ENCODE measurements at places on chromosomes 6 and 20.

GRCh38 chr20:38806855-38807655 is 1.6 kb downstream of the PPP1R16B start:
- peak; percentile 45 for DNase-seq

- DNase-seq, result no peak
Measured at GRCh38 chr6:44076356-44077213, 50.7 kb downstream of the MRPL14 start.

DNA sequence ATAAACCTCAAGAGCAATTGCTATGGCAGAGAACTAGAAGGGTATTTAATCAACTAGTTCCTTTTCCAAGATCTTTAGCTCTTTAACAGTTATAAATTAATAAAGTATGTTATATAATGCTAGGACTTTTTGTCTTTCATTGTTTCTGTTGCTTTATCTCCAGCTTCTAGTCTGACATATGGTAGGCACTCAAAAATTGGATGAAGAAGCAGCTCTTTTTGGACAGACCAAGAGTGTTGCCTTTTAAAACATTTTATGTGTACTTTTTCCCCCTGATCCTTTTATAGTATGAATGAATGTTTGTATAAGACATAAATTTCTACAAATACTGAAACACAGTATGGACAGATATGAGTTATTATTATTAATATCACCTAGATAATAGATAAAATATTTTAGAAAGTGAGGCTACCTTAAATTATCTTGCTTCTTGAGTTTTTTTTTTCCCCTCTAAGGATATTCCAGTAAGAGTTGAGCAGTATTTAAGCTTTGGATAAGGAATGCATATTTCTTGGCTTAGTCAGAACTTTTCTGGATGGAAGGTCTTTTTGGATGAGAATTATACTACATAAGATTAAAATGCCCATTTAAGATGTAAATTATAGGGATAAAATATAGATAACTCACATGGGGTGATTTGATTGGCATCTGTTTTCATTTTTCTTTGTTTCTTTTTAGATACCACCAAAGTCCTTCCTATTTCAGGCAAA is 16.6 kb downstream of the LAMA2 start:
- DNase-seq, result no peak

DNA sequence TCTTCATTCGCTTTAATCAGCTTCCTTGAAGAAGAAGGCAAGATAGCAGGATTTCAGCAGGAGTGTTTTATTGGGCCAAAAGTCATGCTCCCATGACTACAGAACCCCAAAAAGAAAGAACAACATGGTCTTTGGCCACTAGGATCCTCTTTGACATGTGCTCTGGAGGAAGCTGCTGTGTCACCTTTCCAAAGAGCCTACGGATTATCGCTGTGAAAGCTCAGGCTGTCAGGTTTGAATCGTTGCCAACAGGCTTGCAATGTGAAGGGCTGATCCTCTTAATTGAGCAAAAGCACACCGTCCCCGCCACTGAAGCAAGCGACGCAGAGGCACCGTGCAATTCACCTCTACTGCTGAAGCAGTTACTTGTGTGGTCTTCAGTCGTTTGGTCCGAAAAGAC is 29.0 kb downstream of the MYLIP start:
- no peak for DNase-seq

DNA sequence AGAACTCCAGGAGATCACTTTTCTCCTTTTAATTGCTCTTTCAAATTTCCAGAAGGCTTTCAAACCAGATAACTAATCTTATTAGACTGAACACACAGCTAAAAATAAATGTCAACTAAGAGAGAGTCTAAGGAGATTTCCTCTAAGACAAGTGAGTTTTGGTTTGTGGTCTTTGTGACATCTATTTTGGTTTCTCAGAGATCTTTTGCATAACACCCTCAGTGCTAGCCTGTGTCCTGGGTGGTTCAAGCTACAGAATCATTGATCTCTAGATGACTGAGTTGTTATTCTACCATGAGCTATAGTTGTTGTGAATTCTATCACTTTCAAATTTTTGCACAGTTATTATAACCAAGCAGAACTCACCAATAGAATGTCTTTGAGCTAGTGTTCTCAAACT is 49.1 kb upstream of the PLCB4 start:
- no peak for DNase-seq

- DNase-seq, result no peak
Measured at GRCh38 chr20:58938541-58938940, 42.5 kb upstream of the NELFCD start.

DNA sequence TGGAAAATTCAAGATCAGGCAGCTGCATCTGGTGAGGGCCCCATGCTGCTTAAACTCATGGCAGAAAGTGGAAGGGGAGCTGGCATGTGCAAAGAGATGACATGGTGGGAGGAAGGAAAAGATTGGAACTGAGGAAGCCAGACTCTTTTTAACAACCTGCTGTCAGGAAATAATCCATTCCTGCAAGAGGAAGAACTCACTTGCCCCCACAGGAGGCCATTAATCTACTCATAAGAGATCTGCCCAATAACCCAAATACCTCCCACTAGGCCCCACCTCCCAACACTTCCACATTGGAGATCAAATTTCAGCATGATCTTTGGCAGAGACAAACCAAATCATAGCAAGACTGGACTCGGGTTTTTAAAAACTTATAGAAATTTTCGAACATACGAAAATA is 200.5 kb upstream of the KCNQ5 start:
- no peak for DNase-seq

DNA sequence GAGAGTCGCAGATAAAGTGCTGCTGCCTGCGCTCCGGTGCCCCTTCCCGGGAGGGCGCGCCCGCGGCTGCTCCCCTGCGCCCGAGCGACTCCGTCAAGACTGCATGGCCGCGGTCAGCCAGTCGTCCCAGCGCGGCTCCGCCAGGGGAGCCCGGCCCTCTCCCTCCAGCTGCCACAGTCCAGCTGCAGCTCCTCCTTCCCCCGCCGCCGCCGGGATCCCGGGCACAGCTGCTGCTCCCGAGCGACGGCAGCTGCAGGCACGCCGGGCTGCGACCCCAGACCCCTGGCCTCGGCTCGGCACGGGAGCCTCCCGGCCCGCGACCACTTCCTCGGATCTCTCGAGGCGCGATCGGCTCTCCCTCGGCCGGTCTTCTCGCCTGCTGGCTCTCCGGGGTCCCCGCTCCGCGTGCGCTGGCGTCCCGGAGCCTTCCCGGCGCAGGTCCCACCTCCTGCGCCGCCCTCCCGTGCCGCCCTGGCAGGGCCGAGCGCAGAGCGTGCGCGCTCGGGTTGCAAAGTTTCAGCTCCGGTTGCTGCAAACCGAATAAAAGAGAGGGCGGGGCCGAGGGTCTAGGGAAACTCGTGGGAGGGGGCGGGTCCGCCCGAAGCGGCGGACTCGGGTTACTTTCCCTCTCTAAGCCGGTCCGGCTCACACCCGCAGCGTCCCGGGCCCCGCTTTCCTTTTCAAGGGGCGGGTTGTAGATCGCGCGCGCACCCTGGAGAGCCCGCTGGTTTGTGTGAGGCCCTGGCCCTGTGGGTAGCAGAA is at the start of gene CNKSR3:
CNKSR3 (minus strand) TSS at position 542 of the 762 bp plus-strand sequence. CDS start 571 bp downstream, outside the sequence.
- no peak for DNase-seq

GRCh38 chr6:116047173-116047933 is 13.3 kb downstream of the FRK start:
- DNase-seq, result no peak

- DNase-seq, result no peak
Measured at GRCh38 chr6:161684731-161685475, 411.0 kb upstream of the AGPAT4 start.

DNA sequence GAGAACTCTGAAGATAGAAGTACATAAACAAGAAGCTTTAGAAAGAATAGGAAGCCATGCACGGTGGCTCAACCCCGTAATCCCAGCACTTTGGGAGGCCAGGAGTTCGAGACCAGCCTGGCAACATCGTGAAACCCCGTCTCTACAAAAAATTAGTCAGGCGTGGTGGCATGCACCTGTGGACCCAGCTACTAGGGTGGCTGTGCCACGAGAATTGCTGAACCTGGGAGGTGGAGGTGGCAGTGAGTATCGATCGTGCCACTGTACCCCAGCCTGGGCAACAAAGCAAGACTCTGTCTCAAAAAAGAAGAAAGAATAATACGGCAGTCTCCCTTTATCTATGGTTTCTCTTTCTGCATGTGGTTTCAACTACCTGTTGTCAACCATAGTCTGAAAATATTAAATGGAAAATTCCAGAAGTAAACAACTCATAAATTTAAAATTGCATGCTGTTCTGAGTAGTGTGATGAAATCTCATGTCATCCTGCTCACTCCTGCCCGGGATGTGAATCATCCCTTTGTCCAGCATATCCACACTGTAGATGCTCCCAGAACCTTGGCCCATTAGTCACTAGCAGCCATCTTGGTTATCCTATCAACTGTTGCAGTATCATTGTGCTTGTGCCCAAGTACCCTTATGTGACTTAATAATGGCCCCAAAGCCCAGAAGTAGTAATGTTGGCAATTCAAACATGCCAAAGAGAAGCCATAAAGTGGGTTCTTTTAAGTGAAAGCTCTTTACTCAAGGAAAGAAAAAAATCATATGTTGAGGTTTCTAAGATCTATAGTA is 22.1 kb downstream of the DEK start:
- DNase-seq, result no peak

GRCh38 chr20:44693627-44694026 is 21.5 kb upstream of the CCN5 start:
- no peak for DNase-seq

GRCh38 chr6:112235956-112236355 is 18.4 kb downstream of the LAMA4 start:
- peak; percentile 31 for DNase-seq

DNA sequence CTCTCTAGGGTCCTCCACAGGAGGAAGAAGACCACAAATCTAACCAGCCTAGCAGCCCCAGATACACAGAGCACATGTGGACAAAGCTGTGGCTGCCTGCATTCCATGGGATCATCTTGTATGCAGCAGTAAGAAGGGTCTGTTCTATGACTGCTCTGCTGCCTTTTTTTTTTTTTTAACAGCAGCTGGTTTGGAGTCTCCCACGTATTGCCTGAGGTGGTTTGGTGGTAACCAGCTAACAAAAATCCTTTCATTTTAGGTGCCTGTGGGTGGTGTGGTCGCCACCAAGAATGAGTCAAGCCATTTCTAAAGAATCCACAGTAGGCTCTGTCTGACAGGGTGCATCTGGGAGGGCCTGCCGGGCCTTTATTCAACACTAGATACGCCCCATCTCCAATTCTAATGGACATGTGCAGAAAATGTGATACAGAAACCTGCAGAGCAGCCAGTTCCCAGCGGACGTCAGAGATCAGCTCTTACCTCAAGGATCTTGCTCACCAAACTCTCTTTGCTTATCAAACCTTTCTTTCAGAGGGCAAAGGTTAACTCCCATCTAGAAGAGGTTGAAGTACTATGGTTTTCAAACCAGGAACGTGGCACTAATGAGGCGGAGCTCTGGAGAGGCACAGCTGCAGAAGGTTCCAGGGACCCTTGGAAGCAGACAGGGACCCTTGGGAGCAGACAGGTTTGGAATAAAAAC is 32.0 kb downstream of the GNAS-AS1 start:
- peak; percentile 18 for DNase-seq

DNA sequence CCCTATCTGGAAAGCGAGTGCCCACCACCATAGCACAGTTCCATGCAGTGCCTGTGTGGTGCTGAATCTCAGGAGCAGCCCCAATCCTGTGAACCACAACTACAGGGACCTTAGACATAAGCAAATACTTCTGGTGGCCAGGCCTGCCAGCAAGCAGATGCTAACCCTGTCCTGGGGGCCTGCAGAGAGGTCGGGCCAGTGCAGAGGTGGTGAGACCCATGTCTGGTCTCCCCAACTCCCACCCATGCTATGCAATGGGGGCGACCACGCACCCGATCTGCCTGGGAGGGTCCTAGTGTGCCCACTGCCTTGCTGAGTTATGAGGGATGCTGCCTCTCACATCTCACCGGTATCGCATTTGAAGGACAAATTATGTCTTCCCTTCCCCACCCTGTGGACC is 151.6 kb upstream of the ZNF337 start:
- DNase-seq, result no peak

GRCh38 chr20:24756292-24757025 is 192.6 kb upstream of the CST7 start:
- DNase-seq, result no peak

DNA sequence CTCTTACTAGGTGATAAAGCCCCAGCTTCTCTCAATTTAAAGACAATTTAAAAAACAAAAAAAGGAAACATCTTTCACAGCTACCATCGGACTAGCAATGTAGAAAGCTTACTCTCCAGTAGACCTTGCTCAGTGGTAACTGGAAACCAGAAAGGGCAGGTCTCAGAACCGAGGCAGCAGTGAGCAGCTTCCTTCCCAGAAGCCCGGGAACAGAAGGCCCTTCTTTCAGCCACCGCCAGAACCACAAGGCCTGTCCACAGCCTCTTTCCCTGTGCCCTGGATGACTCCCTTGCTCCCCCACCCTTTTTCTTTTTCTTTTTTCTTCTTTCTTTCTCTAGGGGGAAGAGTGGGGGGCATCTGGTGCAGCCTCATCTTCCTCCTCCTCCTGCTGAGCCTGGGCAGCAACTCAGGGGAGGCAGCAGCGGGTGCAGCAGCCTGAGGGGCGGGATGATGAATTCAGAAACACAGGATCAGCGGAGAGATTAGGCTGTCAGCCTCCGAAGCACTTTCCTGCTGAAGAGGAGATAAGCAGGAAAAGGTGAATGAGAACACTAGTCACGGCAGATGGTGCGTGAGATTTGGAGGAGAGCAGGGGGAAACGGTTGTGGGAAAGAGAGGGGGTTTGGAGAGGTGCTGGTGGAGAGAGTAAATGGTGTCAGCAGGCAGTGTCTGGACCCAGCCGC is 158.5 kb downstream of the ID4 start:
- DNase-seq, result no peak

DNA sequence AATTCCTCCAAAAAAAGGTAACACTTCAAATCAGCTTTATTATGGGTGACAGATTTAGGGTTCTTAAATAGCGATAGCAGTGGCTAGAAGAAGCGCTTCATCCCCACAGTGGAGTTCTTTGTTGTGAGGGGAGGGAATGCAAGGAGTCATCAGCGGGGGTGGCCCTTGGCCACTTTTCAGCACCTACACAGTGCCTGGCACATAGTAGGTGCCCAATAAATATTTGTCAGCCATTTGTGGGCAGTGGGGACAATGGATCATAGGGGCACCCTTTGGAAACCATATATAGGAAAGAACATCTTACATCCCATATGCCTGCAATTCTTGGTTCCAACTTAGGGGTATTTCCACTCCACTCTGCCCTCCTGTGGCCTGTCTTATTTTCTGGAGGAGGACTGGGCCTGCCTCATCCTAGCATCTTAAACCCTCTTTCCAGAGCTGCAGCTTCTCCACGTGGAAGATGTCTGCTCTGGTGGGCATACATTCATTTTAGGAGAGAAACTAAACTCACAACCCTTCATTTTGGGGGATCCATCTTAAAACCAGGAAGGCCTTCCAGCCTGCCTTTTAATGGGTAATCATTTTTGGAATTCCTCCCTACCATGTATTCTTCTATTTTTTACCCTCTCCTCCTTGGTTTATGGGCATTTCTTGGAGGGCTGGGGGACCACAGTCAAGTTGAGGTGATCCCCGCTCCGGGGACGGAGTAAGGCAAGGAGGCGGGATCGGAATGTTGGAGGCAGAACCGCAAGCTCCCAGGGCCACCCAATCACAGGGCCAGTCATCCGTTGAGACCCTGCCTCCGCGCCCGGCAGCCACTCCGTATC is 2.6 kb upstream of the GPSM3 start:
- DNase-seq, result no peak

GRCh38 chr6:111423960-111424846 is 58.8 kb downstream of the REV3L start:
- no peak for DNase-seq
